ENCODE measurements at places on chromosomes 6 and 20.

DNA sequence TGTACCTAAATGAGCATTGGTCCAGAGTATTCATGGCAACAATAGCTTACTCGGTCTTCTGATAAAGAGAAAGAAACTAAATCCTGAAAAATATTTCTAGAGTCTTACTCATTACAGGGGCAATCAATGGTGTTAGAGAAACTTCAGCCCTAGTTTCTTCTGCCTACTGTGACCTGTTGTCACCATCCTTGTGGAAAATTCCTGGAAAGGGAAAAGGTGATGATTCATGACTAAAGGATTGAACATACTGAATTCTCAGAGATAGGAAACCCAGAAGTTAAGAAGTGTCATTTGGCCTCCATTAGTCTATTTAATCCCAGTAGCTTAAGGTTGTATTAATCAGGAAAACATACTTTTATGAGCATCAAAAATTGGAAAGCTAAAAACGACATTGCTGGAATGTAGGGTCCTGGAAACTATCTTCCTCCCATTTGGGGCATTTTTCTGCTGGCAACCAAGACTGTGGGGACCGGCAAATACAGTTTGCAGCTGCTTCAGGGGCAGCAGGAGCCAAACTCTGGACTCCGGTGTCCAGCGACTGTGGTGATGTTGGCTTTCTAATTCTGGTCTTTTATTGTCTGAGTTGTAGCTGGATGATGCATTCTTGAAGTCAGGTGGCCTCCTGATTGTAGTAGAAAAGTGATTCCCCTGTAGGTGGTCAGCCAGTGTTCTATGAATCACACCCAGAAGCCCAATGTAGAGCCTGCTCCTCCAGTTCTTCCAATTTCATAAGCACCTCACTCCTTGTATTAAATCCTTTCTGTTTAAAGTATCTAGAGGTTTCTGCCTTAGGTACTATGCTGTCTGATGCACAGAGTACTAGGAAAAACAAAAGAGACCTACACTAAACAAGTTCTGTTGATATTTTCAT lies 67.6 kb downstream of the LCA5 start:
- no peak for DNase-seq

- peak; percentile 9 for DNase-seq
Observed at GRCh38 chr6:46490425-46491200, 636 bp downstream of the RCAN2 start.

DNA sequence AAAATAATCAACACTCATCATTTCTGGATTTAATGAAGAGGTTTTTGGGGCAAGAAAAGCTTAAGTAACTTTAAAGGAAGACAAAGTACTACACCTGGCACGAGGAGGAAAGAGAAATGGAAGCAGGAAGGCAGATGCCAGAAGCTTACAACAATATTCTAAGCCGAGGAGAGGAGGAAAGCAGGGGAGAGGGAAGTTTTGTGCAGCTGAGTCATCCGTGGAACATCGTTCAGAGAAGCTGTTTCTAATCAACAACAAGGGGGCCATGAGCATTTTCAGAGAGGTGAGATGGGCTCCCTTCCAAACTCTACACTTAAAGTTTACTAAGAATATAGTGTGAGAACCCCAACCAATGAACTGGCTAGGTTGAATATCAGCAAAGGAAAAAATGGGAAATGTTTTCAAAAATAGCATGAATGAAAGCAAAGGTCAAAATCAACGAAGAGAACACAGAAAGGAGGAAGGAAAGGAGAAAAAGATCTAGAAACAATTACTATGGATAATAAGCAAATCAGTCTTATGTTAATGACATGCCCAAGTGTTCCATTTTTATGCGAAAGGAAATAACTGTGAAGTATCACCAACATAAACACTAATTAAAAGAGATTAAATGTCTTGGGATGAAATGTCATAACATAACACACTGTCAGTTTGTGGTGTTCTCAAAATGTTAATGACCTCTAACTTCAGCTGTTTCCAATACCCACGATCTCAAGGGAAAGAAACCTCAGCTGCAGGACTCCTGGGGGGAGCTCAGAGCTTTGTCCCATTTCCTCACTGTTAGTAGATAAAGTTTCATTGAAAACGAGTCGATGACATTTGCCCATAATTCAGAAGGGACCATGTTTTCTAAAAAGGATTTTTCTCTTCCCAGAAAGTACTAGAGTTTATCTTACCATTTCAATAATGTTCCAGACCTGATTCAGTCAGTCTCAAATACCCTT lies 203.4 kb upstream of the STXBP5 start:
- DNase-seq = no peak

DNA sequence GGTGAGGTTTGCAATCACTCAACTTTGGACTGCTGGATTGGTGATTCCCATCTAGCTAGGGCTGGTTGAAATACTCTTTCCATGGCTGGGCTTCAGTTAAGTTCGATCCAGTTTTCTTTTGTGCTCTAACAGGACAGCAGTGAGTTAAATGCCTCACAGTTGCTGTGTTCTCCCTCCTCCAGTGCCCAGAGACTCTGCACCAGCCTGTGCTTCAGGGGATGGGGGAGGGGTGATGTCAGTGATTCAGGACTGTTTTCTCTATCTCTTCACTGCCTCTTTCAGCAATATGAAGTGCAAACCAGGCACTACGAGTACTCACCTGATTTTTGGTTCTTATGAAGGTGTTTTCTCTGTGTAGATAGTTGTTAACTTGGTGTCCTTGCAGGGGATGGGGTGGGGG lies 88.2 kb upstream of the FAM83B start:
- DNase-seq = no peak

- DNase-seq = no peak
Observed at GRCh38 chr6:81985191-81985590, 232.7 kb upstream of the TENT5A start.

DNA sequence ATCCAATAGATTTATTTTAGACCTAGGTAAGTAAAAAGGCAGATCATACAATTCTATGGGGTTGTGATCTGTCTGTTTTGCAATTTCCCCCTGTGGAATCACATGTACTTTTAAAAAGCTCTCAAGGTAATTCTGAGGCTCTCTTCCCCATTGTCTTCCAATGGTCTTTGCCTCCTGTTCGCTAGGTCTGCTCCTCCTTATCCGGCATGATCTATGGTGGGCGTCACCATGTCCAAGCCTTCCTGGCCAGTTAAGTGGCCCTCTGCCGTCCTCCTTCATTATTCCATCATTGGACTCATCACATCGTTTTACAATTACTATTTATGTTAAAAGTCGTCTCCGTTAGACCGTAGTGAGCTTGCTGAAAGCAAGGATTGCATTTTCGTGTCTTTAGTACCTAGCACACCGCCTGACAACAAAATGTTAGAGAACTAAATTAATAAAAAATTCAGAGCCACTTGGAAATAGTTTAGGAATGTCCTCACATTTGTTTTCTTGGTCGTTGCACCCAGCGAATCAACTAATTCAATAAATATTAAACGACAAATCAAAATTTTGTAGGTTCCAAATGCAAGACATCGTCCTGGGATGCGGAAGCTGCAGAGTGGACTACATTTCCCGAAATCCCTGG lies 2.2 kb upstream of the STXBP5 start:
- peak; percentile 12 for DNase-seq

- no peak for DNase-seq
Observed at GRCh38 chr6:116253188-116253504, 729 bp downstream of the TSPYL4 start.

- DNase-seq = no peak
Observed at GRCh38 chr6:168319279-168320111, at the start of gene DACT2. Gene DACT2 (minus strand): TSS chr6:168319777. CDS start chr6:168319633, 144 bp downstream.

DNA sequence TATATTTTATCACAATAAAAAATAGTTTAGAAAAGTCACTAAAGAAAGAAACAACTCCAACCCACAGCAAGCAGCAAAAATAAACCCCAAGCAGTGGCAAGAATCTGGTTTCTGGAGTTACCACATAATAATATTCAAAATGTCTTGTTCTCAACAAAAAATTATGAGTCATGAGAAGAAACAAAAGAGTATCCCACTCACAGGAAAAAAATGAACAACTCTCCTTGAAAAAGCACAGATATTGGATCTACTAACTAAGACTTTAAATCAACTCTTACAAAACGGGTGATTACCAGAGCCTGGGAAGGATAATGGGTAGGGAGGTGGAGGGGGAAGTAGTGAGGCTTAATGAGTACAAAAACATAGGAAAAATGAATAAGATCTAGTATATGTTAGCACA lies 425.6 kb downstream of the PLCB1 start:
- DNase-seq = no peak

DNA sequence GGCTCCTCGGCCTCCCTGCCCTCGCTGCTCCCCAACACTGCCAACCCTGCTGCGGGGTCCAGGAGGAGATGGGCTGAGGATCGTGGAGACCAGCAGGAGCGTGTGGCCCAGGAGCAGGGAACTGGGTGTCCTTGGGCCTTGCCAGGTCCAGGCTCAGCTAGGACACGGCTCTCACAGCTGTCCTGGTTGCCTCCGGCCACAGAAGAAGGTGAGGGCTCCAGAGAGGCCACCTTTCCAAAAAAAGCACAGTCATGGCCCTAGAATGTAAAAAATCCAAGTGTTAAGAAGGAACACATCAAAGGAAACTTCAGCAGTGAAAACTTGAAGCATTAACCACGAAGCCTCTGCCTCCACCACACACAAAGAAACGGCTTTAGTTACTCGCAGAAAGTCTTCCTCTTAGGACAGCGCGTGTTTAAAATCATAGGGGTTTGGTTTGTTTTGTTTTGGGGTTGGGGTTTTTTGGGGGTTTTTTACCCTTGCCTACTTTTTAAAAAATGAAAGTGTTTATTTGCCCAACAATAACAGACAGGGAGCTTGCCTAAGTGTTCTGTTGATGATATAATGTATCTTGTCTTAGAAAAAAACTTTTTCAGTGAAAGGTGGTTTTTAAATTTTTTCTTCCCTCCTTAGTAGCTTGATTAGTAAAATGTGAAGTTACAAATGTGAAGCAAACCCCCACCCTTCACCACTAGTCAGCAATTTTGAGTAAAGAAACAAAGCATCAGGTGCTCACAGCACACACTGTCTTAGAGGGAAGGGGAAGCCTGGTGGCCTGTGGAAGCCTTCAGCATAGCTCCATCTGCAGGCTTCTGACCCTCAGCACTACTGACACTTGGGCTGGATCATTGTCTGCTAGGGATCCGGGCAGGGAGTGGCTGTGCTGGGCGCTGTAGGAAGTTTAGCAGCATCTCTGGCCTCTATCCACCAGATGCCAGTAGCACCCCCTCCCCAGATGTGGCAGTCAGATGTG lies 60.0 kb downstream of the PTPN1 start:
- DNase-seq = peak; percentile 51

DNA sequence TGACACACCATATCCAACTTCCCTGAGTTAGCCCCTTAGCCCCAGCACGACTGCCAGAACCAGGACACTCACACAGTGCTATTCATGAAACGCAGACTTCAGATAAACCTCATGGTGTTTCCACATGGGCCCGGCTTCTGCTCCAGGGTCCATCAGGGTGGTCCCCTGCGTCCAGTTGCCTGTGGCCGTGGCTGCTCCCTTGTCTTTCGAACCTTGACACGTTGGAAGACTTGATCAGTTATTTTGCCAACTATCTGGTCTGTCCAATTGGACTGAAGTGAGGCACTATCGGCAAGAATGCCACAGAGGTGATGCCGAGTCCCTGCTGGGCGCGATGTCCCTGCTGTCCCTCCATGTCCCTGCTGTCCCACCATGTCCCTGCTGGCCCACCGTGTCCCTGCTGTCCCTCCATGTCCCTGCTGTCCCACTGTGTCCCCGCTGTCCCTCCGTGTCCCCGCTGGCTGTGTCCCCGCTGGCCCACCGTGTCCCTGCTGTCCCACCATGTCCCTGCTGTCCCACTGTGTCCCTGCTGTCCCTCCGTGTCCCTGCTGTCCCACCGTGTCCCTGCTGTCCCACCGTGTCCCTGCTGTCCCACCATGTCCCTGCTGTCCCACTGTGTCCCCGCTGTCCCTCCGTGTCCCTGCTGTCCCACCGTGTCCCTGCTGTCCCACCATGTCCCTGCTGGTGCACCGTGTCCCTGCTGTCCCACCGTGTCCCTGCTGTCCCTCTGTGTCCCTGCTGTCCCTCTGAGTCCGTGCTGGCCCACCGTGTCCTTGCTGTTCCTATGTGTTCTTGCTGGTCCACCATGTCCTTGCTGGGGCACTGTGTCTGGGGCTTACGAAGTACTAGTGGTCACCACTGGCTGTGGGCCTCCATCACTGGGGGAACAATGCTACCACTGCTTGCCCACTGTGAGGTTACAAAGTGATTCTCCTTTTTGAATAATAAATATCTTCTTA lies 251.4 kb downstream of the DLL1 start:
- DNase-seq = peak; percentile 1

DNA sequence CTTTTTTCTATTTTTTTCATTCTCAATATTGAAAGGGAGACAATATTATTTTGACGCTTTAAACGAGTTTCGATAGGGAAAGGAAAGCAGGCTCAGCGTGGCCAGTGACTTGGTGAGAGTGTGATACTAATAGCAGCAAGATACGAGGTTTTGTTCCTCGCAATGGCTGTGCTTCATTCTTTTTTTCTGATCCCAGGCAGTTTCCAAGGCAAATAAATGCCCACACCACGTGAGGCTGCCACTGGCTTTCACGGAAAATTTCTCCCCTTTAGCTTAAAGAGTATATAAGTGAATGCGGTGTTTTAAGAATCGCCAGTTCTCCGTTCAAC lies 196.4 kb upstream of the ZNF184 start:
- no peak for DNase-seq

DNA sequence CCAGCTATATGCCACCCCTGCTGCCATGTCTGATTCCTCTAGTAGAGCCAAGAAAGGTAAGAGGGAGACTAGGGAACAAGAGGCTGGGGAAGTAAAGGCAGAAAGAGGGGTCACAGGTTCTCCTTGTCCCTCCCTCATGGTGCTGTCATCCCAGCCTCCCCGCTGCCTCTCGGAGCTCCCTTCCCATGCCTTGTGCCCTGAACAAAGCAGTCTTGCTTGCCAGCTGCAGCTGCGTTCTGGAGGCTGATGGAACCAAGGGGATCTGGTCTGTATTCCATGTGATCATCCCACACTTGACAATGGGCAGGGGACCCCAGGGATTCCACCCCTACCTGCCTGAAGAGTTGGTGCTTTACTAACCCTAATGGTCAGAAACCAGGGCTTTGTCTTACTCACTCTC lies 61.4 kb downstream of the DAAM2 start:
- no peak for DNase-seq

DNA sequence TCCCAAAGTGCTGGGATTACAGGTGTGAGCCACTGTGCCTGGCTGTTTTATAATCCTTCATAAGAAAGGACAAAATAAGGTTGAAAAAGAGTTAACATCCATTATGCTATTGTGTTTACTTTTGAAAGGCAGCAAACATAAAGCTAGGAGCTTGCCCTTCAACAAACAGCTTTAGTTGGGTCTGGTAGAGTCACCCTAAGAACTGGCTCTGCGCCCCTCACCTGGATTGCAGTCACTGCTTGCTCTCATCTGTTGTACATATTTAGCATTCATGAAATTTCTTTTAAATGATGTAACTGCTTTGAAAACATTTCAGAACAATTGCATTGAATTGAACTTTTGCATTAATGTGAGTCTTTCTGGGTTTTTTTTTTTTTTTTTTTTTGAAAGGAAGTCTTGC lies 38.9 kb downstream of the JARID2 start:
- DNase-seq = no peak

- DNase-seq = peak; percentile 73
Observed at GRCh38 chr20:63290677-63291472, 2.1 kb upstream of the COL20A1 start.
